Activated naive CD4-positive, alpha-beta T cell treated with anti-CD3 and anti-CD28 coated beads for 36 hours (primary cell): ENCODE measurements at places on chromosomes 6 and 20. TPM values are rescaled to one million over a fixed set of nuclear protein-coding genes. Genes with fewer than 3 reads are reported as not detected.

PTK6 gene
- 0.35 TPM for total RNA-seq

FAM83C gene
- total RNA-seq: not detected

IL20RA gene
- total RNA-seq: not detected

COL9A1 gene
- not detected for total RNA-seq

SLA2 gene
- total RNA-seq: 44.1 TPM

HTR1B gene
- not detected for total RNA-seq

MLN gene
- total RNA-seq: not detected

LY6G6C gene
- not detected for total RNA-seq

FAM110A gene
- 16.2 TPM for total RNA-seq

JPH2 gene
- not detected for total RNA-seq
